Smooth muscle cell of the brain vasculature (primary cell): ENCODE measurements at places on chromosomes 3 and 15.

DNA sequence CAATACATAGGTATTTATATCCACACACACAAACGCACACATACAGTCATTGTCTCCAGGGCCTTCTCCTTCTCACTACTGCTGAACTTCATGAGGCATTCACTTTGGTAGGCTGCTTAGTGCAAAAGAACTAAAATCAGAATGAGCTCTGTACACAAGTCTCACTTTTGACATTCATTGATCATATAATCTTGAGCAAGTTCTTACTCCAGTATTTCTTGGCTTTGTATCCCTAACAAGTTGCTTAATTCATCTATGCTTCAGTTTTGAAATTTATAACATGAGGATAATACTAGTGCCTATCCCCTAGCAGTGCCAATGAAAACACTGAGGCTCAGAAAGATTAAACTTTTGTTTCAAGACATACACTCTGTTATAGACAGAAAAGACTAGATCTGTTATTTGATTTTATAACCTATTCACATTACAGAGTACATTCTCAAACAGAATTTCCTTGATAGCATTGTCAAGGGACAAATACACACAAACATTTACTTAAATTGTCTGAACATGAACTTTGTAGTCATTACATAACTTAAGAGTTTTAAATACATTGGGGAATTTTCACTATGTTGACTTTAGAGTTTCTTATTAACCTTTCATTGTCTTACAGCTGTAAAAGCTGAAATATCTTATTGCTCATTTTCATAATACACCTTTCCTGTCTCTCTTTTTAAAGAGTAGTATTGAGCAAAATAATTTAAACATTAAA, 55.0 kb upstream of the SI start:
- DNase-seq: no peak

DNA sequence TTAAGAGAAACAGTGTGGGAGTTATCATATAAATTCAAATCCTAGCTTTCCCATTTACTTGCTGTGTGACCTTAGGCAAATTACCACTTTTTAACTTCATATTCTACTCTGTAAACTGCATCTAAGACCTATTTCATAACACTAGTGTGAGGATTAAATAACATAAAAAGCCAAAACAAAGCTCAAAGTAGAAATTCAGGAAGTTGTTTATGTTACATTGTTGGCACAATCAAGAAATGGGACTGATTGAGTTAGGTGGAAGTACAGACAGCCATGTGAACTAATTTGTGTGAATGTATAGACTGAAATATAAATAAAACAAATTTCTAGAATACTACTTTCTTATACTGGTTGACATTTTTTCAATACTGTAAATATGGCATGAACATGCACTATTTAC, 131.7 kb downstream of the STAG1 start:
- no peak for DNase-seq

DNA sequence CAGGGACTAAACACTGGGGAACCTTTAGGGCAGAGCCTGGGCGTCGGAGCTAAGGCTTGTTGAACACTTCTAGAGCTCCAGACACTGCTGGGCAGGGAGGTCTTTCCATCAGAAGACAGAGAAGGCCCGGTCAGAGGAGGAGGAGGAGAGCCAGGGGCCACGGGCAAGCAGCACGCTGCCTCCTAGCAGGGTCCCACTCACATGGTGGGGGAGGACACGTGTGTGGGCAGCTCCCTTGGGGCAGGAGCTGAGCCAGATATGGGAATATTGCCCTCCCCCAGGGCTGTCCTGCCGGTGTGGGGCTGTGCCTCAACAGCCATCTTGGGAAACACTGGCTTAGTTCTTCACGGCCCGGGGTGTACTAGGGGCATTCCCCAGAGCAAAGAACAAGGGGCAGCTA, 89.6 kb upstream of the TLE3 start:
- no peak for DNase-seq

DNA sequence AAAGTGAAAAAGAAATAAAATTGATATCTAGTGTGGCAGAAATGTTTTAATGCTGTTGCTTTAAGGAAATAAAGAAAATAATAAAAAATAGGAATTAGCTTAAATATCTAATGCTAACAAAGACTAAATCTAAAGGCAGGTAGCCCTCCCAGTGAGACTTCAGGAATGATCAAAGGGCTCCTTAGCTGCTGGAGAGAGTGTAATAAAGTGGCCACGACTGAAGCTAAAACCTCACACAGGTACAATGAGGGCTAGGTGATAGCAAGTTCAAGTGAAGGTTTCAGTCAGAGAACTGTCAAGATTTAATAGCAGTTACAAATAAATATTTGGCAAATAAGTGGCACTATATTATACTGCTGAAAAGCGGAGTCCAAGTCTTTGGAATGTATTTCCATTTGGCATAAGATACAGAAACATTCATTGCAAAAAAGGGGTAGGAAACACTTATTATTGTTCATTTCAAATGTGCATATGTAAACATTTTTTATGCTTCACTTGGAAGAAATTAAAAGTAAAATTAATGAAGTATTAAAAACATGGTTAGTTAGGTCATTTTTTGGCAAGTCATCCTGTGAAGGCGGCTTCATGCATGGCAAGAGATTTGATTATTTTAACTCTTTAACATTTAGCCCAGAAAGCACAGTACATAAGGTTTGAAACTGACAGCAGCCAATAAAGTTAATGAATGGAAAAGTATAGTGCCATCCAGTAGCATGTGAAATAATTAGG, 168.2 kb downstream of the ECT2 start:
- DNase-seq: no peak

GRCh38 chr3:66037986-66038369, 740 bp downstream of the MAGI1 start:
- DNase-seq: no peak

DNA sequence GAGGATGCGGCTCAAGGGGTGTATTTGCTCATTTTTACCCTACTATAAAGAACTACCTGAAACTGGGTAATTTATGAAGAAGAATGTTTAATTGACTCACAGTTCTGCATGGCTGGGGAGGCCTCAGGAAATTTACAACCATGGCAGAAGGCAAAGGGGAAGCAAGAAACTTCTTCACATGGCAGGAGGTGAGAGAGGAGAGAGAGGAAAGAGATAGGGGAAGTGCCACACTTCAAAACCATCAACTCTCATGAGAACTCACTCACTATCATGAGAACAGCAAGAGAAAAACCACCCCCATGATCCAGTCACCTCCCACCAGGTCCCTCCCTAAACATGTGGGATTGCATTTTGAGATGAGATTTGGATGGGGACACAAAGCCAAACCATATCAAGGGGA, 192.7 kb downstream of the DIPK2A start:
- no peak for DNase-seq

GRCh38 chr3:184679056-184679816, 32.6 kb downstream of the MAGEF1 start:
- no peak for DNase-seq

GRCh38 chr15:53586799-53587198, 172.7 kb downstream of the WDR72 start:
- DNase-seq: no peak

DNA sequence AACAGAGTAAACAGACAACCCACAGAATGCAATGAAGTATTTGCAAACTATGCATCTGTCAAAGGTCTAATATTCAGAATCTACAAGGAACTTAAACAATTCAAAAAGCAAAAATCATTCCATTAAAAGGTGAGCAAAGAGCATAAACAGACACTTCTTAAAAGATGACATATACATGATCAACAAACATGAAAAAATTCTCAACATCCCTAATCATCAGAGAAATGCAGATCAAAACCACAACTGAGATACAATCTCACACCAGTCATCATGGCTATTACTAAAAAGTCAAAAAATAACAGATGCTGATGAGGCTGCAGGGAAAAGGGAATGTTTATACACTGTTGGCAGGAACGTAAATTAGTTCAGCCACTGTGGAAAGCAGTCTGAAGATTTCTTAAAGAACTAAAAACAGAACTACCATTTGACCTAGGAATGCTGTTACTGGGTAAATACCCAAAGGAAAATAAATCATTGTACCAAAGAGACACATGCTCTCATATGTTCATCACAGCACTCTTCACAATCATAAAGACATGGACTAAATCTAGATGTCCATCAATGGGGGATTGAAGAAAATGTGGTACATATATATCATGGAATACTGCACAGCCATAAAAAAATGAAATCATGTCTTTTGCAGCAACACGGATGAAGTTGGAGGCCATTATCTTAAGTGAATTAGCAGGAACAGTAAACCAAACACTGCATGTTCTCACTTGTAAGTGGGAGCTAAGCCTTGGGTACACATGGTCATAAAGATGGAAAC, 393.3 kb upstream of the CBLB start:
- no peak for DNase-seq

DNA sequence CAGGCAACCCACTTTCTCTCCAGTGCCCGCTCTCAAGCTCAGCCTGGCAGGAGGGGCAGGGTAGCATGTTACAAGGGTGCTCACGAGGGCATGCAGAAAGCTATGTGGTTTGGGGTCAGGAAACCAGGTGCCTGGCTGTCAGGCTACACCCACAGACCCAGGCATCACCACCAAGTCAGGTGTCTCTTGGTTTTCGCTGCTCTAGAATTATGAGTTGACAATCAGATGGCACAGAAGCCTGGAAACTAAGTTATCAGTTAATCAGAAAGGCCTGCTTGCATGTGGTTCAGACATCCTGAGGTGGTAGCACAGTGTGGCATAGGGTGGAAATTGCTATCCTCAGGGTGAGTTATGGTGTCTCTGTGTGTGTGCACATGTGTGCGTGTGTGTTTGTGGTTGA, 16.2 kb upstream of the CCR9 start:
- DNase-seq: no peak

DNA sequence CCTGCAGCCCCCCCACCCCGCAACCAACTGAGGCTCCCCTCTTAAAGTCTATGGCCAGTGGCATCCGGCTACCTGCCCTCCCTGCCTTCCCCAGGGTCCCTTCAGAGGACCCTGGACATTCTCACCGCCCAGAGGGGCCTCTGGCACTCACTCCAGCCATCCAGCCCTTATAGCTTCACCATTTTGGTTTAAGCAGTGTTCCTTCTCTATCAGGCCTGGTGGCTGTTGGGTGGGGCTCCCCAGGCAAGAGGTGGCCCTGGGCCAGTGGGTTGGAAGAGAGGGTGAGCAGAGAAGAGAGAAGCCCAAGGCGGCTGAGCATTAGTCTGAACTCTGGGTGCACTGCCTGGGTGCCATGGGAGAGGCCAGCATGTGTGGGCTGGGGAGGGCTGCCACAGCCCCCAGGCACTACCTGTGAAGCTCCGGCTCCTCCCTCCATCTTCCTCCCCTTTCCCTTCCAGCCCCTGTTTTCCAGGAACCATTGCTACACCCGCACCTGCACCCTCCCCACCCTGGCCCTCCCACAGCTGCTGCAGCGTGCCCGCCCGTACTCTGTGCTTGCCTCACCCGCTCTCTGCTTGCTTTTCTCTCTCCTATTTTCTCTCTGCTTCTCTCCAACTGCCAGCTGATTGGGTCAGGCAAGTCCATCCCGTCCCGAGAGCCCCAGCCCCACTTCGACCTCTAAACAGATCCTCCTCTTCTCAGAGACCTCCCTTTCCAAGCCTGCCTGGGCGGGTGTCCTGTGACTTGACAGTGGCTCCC, 168.2 kb downstream of the TBC1D2B start:
- no peak for DNase-seq

DNA sequence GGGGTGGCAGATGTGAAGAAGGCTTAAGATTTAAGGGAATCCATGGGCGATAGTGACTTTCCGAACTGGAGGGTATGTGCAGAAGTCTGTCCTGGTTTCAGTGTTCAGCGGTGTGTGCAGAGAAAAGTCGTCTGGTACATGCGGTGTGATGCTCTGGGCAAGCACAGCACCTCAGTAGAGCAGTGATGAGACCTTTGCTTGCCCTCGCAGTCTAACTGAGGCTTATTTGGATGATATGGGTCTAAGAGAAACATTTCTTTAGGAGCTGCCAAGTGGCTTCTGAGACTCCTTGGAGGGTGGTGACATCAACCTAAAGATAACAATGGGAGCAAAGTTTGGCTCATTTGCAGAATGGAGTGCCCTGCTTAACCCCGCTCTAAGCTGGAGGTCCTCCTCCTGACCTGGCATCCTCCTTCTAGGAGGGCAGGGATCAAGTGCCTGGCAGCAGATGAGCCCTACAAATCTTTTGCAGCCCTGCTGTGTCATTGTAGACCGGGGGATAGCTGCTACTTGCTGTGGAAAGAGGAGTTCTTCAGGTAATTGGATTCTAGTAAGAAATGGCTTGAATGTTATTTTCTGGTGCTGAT, 228.1 kb upstream of the AZI2 start:
- DNase-seq: no peak

- no peak for DNase-seq
Observed at GRCh38 chr3:69313251-69313650, 72.6 kb downstream of the FRMD4B start.

DNA sequence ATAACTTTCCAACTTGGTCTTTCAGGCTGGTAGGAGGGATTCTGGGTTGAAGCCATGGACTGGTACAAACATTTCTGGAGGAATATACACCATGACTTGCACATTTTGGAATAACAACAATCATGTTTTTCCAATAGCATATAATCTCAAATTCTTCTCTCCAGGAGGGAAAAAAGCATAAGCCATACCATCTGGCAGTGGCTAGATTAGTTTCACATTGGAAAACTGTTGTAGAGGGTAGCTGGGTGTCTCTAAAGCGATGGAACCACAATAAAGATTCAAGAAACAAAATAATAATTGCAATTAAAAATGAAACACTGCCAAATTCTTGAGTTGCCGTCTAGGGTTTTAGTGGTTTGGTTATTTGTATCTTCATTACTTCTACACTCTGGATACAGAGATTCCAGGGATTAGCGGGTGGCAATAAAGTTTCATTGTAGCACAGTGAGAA, 278.5 kb upstream of the RASGRP1 start:
- peak; percentile 62 for DNase-seq

DNA sequence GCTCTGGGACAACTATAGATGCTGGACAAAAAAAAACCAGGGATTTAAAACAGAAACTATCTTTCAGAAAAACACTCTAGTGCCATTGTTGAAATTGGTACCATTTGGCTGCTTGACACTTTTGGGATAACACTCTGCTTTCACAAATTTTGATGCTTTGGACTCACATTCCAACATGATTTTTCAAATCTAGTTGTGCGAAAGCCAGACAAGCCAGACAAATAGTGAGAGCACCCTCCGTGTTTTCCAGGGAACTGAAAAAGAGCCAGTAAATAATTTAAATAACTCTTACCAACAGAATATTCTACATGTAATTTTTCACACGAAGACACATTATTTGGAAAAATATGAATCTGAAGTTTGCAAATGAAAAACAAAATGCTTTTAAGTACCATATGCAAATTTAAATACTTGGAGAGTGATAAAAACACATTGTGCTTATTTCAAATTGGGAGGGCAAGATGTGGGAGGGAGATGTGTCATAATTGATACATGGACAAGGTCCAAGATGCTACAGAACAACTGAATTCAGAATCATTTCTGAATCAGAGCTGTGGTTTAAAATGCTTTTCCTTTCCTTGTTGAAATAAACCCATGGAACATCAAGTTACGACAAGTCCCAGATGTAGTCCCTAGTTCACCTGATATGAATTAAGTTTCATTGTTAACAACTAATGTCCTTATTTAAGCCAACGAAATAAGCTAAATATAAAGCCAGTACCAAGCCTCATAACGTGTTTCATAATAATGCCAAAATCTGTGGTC, 144.2 kb upstream of the SOX2 start:
- DNase-seq: no peak
